ENCODE measurements at places on chromosomes 11 and 22. TPM values are rescaled to one million over a fixed set of nuclear protein-coding genes. Genes with fewer than 3 reads are reported as not detected.

DNA sequence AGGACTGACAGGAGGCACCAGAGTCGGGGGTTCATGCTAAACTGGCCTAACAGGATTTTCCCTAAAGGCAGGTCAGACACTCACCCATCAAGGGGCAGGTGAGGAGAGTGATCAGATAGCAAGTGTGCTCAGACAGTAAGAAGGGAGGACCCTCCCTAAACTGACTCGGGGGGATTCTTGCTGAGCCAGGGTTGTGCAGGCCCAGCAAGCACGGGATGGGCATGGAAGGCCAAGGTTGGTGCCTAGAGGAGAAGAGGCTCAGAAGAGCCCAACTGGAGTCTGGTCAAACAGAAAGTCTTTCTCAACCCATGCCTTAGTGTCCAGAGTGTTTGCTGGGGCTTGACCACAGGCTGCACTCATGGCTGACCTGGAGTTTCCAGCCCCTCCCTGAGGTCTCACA lies 6.2 kb upstream of the APOL1 start:
- DNase-seq, result no peak

DNA sequence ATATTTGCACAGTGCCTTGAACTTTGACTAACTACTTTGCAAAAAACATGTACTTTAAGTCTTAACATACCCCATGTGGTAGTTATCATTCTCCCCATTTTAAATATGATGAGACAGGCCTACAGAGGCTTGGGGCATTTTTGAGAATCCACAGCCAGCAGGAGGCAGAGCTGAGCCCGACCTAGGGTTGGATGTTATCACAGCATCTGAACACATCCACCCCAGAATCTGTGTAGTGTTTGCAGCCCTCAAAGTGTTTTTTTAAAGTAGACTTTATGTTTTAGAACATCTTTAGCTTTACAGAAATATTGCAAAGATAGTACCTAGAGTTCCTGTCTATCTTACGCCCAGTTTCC lies 17.6 kb downstream of the OTOG start:
- peak; percentile 10 for DNase-seq

DNA sequence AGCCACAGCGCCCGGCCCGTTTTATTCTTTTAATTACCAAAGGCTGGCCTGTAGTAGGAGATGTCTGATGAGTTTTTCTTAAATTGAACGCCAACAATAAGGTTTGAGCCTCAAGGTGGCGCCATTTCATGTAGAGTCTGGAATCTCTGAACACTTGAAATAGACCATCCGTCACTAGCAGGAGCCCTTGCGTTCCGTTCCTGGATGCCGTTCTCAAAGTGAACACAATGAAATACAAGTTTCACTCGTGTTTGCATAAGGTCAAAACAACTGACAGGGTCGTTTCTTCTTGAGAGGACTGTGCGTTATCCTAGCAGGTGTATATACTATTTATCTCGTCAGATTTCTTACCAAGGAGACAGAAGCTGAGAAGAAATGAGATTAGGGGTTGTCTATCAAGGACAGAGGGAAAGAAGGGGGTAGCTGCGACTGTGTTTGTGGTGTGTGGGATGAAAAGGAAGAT lies 18.7 kb upstream of the SCGB1D1 start:
- DNase-seq, result peak; percentile 96

RNF215 gene
- total RNA-seq, result 25.2 TPM

DNA sequence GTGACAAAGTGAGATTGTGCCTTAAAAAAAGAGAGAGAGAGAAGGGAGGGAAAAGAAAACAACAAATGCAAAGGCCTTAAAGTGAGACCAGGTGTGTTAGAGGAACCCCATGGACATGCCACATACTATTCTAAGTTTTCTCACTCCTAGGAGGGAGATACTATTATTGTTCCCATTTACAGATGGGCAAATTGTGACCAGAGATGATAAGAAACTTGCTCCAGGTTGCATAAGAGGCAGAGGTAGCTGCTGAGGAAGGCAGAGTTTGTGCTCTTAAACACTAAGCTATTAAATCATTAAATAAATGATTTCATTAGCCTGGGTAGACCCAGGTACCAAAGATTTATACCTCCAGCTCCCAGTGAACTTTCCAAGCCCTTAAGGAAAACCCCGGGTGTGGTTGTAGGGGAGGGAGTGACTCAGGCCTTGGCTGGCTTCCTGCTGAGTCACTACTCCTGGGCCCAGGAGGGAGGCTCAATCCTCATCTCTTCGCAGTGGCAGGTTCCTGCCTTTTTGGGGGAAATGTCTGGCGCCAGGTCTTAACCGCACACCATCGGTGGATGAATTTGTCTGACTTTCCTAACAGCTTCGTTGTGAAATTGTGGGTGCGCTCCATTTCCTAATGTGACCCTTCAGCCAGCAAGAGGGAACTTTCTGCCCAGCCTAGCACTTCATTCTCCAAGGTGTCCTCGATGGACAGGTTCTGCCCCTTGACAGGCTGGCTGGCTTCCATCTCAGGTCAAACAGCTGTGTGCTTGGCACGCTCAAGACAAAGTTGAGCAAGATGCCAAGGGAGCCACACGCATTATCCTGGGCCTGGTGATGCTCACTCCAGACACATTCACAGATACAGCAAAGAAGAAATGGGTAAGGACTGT lies 33.4 kb upstream of the PTPRJ start:
- peak; percentile 98 for DNase-seq

OR51L1 gene
- total RNA-seq, result not detected

GRCh38 chr22:20583471-20583922 lies 76.1 kb downstream of the MED15 start:
- DNase-seq, result peak; percentile 19

- no peak for DNase-seq
Observed at GRCh38 chr11:59302991-59303390, 55.7 kb upstream of the OR5AN1 start.

GRCh38 chr11:45688472-45689033 lies 23.1 kb upstream of the CHST1 start:
- no peak for DNase-seq

C11orf97 gene
- not detected for total RNA-seq

- DNase-seq, result no peak
Observed at GRCh38 chr22:19808873-19809478, 45.7 kb downstream of the GNB1L start.

SCGB1D1 gene
- not detected for total RNA-seq

RAB38 gene
- not detected for total RNA-seq

SYT12 gene
- total RNA-seq, result 5.1 TPM

GRCh38 chr11:28631148-28631547 lies 523.0 kb downstream of the METTL15 start:
- no peak for DNase-seq

DNA sequence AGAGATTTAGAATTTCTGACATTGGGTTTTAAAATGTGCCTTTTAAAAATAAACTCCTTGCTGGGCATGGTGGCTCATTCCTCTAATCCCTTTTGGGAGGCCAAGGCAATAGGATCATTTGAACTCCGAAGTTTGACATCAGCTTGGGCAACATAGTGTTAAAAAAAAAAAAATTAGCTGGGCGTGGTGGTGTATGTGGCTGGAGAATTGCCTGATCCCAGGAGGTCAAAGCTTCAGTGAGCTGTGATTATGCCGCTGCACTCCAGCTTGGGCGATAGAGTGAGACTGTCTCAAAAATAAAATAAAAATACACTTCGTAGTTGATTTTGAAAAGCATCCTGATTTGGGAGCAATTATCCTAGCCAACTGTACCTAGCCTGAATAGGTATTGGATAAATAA lies 3.4 kb upstream of the APLP2 start:
- DNase-seq, result no peak

ZNF70 gene
- 2.3 TPM for total RNA-seq

DNA sequence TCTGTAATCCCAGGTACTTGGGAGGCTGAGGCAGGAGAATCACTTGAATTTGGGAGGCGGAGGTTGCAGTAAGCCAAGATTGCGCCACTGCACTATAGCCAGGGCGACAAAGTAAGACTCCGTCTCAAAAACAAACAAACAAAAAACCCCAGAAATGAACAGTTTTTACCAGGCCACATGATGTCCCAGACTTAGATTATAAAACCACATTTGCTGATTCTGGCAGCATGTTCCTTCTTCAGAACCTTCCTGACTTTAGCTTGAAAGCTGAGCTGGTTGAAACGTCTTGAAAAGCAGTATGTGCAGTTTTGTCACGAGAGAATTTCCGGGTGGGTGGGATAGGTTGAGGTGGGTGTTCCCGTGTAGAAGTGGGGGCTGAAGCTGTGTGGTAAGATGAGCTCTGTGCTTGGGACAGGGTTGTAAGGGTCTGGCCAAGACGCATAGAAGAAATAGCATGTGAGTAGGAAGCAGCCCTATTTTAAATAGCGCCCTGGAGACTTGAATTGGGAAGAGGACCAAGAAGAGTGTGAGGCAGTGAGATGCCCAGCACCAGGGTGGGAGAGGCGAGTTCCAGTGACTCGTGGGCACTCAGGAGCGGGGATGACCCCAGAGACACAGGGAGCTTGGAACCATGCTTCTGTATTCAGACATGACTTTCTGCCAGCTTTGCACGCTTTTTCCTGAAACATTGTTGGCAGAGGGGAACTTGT lies 7.6 kb downstream of the AP2A2 start:
- no peak for DNase-seq

- DNase-seq, result peak; percentile 71
Observed at GRCh38 chr11:130024361-130024760, 21.7 kb upstream of the PRDM10 start.

GRCh38 chr11:64900263-64900678 lies 16.7 kb downstream of the ATG2A start:
- peak; percentile 59 for DNase-seq

DNA sequence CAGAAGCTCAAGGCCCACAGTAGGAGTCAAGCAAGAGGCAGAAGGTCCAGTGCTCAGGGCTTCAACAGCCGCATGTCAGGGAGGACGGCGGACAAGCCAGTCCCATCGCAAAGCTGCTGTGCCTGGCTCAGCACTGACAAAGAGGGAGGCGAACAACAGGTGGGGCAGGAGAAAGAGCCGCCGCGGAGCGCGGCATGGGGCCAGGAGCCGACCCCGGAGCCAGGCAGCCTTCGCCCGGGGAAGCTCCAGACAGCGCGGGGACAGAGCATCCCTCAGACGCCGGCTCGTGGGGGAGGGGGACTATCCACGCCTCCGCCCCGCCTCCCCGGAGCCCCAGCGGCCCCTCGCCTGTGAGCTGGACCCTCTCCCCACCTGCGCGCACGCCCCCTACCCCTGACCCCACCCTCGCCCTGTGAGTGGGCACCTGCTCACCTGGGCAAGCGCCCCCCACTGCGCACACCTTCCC lies 369 bp downstream of the DHCR7 start:
- no peak for DNase-seq

GRCh38 chr11:111571829-111572501 lies 30.3 kb upstream of the SIK2 start:
- DNase-seq, result peak; percentile 45

GRCh38 chr11:118610773-118611432 lies 3.5 kb downstream of the PHLDB1 start:
- peak; percentile 61 for DNase-seq

RBMXL2 gene
- total RNA-seq, result 0.15 TPM

DNA sequence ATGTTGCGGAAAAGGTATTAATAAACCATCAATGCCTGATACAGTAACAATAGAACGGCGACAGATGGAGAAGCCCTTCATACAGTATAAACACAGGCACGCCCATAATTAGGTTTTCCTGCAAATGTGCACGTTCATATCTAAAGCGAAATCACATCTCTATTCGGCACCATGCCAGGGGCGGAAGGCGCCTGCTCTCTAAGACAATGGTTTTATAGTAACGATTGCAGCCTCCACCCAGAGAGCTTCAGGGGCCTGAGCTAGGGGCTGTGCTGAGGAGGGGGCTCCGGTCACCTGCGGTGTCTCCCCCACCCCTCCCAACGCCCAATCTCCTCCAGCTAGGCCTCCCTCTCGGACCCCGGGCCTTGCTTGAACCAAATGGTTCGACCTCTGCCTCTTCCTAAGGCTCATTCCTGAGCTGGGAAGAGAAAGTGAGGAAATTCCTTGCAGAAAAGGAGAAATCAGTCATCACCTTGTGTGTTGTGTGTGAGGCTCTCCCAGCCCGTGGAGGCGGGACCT lies 9.6 kb downstream of the KRTAP5-5 start:
- DNase-seq, result no peak

DNA sequence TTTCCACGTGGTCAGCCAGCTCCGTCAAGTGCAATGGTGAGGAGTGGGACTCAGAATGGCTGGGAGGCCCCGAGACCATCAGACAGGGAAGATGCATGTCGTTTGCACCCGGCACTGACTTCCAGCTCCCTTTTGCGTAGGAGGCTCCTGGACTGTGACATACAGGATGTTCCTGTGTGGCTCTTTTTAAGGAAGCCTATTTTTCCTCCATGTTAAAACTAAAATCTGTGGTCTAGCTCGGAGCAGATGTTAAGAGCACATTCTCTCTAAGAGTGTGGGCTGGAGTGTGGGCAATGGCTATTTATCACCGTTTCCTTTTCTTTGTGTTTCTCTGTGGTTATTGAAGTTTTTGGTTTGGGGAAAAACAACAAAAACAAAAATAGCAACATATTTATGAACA lies 40.9 kb upstream of the AMPD3 start:
- no peak for DNase-seq

GRCh38 chr11:116294630-116295029 lies 478.2 kb downstream of the BUD13 start:
- no peak for DNase-seq

OR56A1 gene
- total RNA-seq, result not detected

SCGB1C1 gene
- total RNA-seq, result not detected

- peak; percentile 93 for DNase-seq
Observed at GRCh38 chr11:34044664-34045485, 6.7 kb upstream of the CAPRIN1 start.

DNA sequence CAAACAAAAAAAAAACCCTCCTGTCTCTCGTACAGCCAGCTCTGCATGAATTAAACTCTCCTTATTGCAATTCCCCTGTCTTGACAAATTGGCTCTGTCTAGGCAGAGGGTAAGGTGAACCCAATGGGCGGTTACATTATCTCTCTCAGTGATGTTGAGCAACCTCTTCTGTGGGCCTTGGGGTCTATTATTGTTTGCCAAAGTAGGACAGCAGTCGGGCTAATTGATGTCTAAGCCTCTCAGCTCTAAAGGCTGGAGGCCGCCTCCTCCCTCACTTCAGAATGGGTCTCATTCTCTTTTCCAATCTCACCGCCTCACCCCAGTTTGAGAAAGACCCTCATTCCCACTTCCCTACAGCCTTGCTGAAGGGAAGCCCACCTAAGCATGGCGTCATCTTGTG lies 1.3 kb upstream of the SLC25A45 start:
- peak; percentile 12 for DNase-seq

SYTL2 gene
- total RNA-seq, result 57.1 TPM

DNA sequence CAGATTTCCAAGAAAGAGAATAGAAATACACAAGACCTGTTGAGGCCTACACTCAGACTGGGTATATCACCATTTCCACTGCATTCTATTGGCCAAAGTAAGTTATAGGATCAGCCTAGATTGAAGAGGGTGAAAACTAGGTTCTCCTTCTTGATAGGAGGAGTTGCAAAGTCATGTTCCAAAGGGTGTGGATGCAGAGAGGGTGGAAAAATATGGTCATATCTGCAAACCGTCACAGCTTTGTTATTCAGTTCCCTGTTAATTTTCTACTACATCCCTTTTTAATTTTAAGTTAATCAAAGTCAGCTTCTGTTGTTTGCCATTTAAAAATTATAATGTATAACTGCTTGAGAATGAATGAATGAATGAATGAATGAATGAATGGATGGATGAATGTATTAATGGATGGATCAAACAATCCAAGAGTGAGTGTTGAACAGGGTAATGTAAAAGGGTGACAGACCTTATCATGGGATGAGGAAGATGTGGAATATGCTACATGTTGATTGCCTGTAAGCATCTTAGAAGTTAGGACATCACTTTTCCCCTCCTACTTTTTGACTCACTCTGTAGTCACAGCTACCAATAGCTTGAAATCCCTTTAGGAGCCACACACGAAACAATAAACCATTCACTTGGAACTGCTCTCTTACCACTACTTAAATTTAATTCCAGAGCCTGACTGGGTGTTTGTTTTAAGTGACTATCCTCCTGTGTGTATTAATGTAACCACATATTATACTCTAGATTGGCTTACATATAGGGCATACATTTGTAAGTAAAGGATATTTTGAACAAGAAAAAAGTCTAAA lies 121.5 kb downstream of the CCDC34 start:
- DNase-seq, result peak; percentile 84

OLFML1 gene
- not detected for total RNA-seq
